Fibroblast of lung (primary cell): ENCODE measurements at places on chromosomes 13 and 19. TPM values are rescaled to one million over a fixed set of nuclear protein-coding genes. Genes with fewer than 3 reads are reported as not detected.

PPP1R13L gene
- total RNA-seq, result 1.5 and 3.0 TPM in 2 replicates

- DNase-seq, result no peak
Observed at GRCh38 chr13:106499896-106500295, 35.6 kb downstream of the EFNB2 start.

GRCh38 chr19:15788594-15789270 lies 1.3 kb downstream of the OR10H5 start:
- DNase-seq, result no peak

DNA sequence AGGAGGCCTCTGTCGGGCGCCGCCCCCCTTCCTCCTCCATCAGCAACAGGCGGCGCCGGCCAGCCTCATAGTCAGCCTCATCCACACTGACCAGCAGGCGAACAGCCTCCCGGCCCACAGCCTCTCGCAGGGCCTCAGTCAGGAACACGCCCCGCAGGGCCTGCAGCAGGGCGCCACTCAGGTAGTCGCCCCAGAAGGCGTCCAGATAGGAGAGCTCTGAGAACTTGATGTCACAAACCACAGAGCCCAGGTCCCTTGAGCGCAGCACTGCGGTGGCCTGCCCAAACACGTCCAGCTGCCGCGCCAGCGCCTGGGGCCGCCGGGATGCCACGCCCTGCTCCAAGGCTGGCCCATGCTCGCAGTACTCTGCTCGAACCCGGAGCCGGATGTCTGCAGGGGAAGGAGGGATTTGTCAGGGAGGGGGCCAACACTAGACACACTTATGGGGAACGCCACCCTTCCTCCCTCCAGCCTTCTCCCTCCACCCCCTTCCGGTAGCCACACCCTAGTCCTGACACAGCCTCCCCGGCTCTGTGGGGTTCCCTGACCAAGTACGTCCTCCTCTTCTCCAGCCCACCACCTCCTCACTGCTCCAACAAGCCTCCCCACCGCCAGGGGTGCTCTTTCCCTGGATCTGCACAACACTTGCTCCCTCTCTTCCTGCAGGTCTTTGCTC lies 17.9 kb downstream of the DEDD2 start:
- no peak for DNase-seq

NMRK2 gene
- not detected in 2 replicates for total RNA-seq

DNA sequence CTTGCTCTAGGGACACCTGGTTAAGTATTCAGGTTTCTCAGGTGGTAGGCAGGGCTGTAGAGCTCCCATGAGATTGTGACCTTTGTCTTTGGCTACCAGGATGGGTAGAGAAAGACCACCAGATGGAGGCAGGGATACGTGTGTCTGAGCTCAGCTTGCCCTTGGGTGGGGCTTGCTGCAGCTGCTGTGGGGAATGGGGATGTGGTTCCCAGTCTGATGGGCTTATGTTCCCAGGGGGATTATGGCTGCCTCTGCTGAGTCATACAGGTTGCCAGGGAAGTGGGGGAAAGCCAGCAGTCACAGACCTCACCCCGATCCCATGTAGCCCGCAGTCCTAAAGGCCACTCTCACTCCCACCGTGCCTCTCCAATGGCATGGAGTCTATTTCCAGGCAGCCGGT lies 659.9 kb upstream of the KLF12 start:
- DNase-seq, result no peak

GRCh38 chr13:30071969-30072817 lies 221.8 kb upstream of the UBL3 start:
- DNase-seq, result no peak

DNA sequence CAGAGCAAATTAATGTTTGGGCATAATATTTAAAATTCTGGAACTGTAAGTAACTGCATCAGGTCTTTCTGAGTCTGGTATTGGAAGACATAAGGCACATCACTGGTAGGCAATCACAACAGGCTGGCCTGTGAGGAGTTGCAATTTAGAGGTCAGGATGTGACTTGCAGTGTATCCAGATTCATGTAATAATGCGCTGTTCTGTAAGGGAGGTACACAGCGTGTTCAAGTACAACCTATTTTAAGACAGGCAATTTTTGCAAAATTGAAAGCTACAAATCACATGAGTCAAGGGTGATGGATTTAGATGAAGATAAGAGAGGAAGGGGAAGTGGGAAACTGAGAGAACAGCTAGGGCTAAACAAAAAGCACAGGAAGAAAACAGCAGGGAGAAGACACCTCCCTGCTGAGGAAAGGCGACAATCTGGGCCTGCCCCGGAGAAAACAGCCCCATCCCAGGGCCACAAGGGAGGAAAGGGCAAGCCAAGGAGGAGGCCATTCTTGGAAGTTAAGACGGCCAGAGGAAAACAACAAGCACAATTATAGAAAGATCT lies 138.1 kb downstream of the LACC1 start:
- DNase-seq, result no peak

DNA sequence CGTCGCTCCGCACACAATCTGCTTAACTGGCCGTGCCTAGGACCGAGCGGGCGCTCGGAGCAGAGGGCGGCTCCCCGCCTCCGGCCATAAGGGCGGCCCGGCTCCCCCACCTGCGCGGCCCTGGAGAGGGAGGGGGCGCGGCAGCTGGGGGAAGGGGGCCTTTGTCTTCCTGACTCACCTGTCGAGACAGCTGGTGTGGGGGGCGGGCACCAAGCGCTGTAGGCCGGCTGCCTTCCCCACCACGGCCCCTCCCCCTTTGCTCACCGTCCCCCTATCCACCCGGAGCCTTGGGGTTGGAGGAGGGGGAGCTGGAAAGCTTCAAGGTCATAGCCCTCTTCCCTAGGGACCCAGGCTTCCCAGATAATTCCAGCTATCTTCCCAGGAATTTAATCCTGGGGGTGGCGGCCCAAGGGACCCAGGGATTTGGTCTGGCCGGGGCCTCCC lies 1.2 kb downstream of the VASP start:
- DNase-seq, result no peak
